Left renal cortex interstitium (tissue), 4 donors: ENCODE measurements at places on chromosomes 12 and 14.

DNA sequence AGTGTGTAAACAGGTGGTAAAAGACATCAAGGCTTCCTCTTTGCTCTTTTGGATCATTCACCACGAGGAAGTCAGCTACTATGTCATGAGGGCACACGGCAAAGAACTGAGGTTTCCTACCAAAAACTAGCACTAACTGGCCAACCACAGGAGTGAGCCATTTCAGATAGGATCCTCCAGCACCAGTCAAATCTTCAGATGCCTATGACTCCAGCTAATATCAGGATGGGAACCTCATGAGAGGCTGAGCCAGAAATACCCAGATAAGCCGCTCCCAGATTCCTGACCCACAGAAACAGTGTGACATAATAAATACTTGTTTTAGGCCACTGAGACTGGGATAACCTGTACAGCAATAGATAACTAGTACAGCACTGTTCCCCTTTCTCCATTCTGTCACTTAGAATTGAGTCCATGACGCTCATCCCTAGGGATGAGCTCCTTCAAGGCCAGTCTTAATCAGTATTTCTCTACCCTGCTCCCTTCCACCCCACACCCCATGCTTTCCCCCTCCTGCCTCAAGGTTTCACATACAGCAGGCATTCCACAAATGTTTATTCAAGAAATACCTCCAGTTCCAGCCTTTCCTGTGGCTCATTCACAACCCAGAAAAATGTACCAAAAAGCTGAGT is 68.4 kb downstream of the PPM1H start:
- no peak for DNase-seq

DNA sequence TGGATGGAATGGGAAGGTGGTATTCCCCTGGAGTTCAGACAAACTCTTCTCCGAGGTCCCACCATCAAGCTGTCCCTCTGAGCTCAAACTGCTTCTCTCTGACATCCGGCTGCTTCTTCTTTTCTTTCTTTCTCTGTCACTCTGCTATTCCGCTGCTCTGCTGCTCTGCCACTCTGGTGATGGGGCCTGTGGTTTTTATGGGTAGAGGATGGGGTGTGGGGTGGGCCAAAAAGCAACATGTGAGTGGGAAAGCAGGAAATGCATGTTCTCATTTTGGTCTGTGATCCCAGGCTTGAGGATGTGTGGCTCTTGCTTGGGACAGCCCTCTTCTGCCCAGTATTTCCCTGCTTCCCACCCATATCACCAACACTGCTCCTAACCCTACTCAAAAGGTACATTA is 30.6 kb downstream of the CLECL1 start:
- no peak for DNase-seq

DNA sequence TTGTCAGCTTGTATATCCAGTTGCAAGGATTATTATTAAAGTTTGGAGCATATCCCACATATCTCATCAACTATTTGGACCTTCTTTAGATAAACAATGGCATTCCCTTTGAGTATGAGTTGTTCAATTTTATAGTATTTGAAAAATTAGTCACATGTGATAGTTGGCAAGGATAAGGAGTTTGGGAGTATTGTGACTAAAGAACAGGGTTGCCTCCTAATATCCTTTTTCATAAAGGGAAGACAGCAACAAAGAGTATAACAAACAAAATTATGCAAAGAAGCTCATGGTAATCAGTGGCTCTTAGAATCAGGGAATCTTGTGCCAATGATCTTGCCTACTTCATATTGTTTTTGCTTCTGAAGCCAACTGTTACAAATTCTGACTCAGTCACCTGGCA is 31.2 kb upstream of the KCNH5 start:
- DNase-seq, result no peak

DNA sequence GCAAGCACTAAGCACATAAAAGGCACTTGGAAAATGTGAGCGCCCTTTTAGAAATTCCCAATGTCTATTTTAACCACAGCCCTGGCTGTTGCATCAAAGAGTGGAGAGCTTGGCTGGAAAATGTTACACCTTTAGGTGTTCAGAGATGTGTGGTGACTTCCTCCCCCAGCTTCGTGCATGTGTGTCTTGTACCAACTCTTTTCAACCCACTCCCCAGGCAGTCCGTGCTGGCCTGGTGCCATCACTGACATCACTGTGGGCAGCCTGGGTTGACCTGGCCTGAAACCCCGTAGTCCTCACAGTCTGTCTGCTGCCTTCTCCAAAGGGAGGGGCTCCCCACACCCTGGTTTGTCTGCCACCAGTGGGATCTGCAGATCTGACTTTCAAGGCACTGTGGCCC is 101.8 kb downstream of the SCARB1 start:
- no peak for DNase-seq

DNA sequence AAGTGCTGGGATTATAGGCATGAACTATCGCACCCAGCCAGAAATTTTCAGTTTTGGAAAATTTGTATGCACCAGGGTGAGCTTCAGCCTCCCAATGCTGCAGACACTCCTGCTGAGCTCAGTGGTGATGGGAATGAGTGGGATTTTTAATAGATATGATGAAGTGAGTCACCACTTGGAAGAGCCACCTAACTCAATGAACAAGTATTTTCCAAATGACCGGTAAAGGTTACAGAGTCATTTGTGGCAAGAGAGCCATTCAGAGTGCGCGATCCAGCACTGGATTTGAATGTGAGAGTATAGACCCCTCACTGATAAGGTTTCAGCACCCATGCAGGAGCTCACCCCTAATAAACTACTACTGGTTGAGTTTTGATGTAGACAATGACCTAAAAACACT is 100.7 kb downstream of the PPP2R5C start:
- no peak for DNase-seq

DNA sequence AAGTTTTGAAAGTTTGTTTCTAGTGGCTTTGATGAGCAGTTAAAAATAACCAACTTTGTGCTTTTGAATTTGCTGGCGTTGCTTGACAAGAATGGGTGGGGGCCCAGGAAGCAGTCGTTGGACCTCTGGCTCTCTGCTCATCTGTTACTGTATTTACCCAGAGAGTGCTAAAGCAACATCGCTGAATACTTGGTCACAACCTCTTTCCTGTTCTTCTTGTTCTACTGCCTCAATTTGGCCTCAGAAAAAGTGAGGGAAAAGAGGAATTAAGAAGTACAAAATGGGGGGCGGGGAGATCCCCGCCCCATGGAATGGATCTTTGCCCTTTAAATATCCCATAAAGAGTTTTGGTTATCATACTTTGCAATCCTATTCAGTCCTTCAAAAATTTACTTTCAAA is 221.5 kb upstream of the G2E3 start:
- no peak for DNase-seq

GRCh38 chr14:33862261-33862802 is 88.5 kb downstream of the EGLN3 start:
- no peak for DNase-seq

DNA sequence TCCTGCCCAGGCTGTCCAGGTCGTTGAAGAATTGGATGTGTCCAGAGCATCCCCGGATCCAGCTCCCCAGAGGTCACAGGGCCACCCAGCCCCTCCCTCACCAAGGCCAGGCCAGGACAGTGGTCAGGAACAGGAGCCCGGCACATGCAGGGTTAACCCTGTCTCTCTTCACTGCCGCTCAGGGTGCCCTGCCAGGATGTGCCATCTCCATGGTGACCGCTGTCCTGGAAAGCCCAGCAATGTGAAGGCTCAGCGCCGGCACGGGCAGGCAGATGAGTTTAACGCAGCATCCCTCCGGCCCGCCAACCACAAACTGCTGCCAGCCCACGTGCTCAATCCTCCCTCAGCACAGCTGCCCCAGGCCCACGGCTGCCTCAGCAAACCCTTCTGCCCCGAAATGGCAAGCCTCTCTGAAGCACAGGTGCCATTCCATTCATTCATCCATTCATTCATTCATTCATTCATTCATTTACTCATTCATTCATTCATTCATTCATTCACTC is 4.4 kb downstream of the TMEM179 start:
- no peak for DNase-seq

DNA sequence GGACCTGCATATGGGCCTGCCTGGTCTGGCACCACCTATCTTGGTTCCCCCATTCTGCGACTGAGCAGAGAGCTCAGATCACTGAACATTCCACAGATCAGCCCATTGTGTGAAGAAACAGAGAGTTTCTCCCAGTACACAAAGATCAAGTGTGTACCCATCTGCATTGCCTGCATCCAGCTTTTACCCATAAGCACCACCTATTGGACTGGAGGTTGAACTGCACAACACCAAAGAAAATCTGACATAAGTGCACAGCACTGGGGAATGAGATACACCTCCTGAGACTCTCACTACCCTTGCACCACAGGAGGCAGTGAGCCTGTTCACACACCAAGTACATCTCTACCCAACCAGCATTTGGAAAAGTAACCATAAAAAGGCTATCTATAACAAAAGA is 362.6 kb upstream of the CLEC14A start:
- no peak for DNase-seq

DNA sequence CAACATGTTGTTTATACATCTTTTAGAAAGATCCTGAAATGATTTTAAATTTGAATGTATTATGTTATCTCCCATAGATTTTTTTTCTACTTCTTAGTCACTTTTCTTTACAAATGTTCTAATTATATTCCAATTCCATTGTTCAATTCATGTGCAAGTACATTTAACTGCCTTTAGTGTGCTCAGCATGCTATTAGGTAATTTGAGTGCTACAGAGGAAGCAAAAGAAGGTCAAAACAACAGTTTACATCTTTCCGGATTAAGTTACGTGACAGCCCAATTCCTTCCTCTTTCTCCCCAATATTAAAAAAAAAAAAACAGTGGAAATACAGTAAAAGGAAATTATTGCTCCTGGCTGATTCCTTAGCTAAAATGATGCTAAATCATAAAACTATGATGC is 98.3 kb downstream of the RTN1 start:
- DNase-seq, result no peak

- no peak for DNase-seq
Measured at GRCh38 chr14:37643701-37644100, 48.3 kb downstream of the TTC6 start.
